ENCODE measurements at places on chromosomes 5 and 9.

DNA sequence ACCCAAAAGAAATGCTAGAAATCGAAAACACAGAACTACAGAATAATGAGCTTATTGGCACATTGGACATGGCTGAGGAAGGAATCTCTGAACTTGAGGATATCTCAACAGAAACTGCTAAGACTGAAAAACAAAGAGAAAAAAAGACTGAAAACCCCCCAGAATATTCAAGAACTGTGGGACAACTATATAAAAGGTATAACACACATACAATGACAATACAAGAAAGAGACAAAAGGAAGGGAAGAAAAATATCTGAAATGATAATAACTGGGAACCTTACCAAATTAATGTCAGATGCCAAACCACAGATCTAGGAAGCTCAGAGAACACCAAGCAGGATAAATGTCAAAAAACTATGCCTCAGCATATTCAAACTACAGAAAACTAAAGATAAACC is 68.6 kb upstream of the TNPO1 start:
- DNase-seq: no peak

DNA sequence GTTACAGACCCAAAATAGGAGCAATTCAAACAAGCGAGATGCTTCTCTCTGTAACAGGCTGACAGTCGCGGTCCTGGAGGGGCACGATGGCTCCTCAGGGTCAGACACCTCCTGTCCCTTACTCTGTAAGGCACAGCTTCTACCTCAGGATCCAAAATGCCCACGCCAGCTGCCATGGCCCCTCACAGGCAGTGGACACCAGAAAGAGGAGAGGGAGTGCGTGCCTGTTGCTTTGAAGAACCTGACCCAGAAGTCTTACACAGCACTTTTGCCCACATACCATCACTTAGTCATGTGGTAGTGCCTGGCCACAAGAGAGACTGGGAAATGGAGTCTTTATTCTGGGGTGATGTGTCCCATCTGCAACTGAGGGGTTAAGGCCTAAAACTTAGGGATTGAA is 11.6 kb upstream of the ABL1 start:
- no peak for DNase-seq

DNA sequence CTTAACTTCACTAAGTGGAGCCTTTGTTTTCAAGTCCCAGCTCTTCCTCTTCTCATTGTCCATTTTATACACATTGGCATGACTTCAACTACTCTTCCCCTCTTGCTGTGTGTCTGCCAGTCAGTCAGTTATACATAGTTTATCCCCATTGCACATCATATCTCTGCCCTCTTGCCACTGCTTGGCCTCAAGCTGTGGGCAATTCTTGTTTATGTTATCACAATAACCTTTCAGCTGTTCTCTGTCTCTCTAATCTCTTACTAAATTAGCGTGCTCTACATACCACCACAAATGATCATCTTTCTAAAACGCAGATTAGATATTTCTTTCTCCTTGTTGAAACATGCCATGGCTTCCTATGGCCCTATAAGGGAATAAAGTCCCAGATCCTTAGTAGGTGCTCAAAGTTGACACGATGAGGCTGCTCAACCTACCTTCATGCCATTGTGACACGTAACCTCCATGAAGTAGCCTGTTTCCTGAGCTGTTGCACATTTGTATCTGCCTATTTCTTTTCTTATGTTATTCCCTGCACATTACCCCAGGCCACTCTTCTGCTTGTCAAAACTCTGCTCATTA is 239.3 kb downstream of the GAS1 start:
- DNase-seq: no peak

GRCh38 chr5:68499987-68500386 is 284.4 kb downstream of the PIK3R1 start:
- no peak for DNase-seq

DNA sequence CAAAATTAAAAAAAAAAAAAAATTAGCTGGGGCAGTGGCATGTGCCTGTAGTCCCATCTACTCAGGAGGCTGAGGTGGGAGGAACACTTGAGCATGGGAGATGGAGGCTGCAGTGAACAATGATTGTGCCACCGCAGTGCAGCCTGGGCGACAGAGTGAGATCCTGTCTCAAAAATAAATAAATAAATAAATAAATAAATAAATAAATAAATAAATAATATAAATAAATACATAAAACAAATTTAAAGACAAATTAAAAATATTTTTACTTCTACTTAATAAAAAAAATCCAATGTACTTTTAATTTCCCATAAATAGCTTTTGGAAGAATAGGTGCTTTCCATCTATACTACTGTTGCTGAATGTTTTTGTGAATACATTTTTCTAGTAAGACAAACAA is 598.4 kb upstream of the EDIL3 start:
- DNase-seq: no peak

- no peak for DNase-seq
Measured at GRCh38 chr9:93223260-93224180, 39.6 kb downstream of the WNK2 start.

- DNase-seq: peak; percentile 36
Measured at GRCh38 chr9:306907-307306, 92.2 kb downstream of the DOCK8 start.

DNA sequence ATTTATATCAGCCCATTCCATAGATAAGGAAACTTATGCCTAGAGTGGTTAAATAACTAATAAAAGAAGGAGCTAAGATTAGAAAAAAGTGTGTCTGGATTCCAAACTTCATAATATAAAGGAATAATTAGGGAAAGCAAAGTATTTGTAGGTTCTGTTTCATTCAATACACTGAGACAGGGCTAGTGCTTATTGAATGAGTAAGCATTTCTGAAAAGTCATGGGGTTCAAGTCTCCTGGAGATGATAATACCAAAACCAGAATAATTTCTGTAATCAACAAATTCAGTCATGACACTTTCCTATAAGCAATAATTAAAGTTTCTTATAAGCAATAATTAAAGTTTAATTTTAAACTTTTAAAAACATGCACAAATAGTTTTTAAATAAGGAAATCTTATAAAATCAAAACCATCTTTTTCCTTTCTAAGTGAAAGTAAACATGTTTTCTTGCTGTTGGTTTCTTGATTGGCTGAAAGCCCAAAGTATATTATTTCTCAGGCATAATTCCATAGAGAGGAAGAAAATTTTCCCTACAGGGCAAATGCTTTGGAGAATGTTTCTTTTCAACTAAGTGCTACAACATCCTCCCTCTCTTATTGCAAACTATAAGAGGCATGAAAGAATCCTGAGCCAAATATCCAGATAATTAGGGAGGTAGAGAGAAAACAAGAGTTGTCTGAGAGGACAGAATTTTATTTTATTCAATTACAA is 510.2 kb downstream of the PRELID2 start:
- no peak for DNase-seq

DNA sequence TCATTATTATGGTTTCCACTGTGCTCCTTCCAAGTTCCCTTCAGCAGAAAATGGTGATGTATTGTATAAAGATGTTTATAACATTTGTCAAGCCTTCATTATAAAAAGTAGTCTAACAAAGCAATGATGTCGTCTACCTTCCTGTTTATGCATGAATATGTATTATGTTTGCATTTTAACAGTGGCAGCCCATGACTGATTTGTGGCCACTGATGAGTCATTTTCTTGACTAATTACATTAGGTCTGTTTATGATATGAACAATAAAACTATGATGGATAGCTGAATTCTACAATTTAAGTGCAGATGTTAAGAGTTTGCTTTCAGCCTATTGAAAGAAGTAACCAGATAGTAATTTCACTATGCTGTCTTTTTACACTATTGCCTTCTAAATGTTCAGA is 75.4 kb upstream of the ADAMTS19 start:
- DNase-seq: no peak

DNA sequence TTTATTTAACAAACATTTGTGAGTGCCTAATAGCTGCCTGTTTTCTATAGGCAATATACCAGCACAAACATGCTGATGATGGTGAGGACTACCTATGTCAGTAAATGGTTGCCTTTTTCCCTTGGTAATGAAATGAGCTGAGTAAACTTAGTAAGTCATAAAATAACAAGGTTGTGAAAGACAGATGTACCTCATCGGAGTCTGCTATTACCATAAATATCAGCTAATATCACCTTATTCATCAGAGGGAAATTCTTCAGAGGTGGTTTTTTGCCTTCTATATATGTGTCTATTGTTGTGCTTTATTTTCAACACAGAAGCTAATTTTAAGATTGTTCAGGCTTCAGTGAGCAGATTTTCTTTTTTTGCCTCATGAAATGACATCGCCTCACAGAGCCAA is 1040.5 kb downstream of the DTWD2 start:
- no peak for DNase-seq

DNA sequence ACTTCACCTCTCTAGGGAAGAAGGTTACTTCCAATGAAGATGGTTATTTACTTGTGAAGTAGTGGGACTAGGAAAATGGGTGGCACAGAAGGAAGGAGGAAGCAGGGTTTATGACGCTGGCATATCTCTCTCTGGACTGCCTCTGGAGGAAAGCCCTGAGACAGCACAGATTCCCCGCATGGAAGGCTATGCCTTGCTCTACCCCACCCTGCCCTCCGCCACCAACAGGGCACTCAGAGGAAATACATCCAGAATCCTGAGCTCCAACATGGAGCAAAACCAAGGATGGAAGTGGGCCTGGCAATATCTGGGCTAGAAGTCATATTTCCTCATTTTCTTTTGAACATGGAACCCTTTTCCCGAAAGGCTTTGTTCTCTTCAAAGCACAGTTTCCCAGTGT is 346.9 kb downstream of the ZSWIM6 start:
- DNase-seq: no peak

GRCh38 chr5:131394128-131394527 is 130.3 kb downstream of the CDC42SE2 start:
- peak; percentile 61 for DNase-seq

DNA sequence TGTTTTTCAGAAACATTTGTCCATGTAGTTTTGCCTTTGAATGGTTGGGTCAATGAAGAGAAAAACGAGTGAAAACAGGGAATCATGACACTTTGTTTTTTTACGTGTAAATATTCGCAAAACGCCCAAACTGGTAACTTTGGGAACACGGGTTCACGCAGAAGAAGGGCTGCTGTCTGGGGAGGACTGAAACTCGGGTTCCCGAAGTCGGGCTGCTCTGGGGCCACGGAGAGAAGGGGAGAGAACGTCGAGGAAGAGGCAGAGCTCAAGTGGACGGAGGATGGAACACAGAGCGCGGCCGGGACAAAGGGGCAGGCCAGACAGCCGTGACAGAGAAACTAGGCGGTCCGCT is 478 bp upstream of the SETD9 start:
- DNase-seq: no peak

- DNase-seq: no peak
Measured at GRCh38 chr9:103304797-103305196, 309.7 kb downstream of the CYLC2 start.

- peak; percentile 33 for DNase-seq
Measured at GRCh38 chr5:77143998-77144836, 57.1 kb upstream of the ZBED3 start.

DNA sequence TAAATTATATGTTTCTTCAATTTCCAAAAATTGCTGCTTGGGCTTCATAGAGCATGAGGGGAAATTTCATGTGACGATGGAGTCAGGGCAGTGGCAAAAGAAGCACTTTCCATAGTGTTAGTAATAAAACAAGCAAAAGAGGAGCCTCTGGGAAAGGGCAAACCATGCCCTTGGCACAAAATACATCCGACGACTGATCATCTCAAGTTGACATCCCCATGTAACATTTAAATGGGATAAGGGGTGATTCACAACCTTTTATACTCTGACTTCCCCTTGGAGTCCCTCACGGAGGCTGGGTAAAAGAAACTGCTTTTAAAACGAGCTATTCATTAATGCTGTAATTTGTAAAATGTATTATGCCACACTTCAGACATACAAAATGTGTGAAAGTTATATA is 161.4 kb upstream of the DMRT1 start:
- no peak for DNase-seq

DNA sequence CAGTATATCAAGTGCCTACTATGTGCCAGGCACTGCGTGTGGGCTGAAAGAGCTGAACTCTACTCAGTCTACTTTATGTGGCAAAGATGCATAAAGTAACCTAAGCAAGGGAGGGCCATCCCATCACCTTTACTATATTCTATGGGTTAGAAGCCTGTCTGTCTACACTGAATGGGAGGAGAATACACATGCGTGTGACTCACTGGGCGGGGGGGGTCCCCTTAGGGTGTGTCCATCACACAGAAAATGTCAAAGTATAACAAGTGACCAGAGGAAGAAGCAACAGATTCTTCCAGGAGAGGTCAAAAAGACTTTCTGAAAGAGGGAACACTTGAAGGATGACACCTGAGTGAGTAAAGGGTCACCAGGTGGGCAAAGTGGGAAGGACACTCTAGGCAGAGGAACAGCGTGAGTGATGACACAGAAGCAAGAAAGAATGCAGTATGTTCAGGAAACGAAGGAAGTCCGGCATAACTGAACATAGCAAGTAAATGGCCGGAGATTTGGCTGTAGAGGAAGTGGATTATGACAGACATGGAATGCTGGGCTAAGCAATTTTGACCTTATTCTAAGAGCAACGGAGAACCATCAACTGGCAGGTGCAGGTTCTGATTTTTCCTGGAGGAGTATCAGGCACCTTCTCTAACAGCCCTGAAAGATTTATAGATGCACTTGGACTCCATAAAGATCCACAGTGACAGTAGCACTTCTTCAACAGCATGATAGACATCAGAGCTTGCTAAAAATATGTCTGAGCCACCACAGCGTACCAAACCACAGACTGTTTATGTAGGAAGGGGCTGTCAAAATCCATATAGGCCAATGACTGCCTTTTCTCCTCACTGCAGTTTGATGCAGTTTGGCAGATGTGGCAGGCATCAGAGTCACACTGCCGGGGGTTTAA is 8.0 kb upstream of the WHRN start:
- DNase-seq: no peak

GRCh38 chr5:37121027-37121426 is 128.1 kb downstream of the CPLANE1 start:
- no peak for DNase-seq

GRCh38 chr5:53090229-53090628 is 19.3 kb downstream of the MOCS2 start:
- no peak for DNase-seq

DNA sequence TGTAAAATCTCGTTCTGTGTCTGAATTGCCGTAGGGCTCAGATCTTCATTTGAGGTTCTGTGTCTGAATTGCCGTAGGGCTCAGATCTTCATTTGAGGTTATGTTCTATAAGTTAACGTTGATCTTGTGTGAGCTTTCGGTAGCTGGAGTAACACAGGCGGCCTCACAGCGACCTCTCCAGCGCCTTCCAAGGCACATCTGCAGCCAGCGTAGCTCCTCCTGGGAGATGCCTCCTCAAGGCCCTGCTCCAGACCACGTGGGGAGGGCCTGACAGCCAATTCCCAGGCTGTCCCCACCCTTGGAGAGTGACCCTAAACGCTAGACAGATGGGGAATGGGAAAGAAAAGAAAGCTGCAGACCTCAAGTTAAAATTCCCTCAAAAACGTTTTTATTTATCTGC is 8.7 kb upstream of the AHRR start:
- no peak for DNase-seq

- no peak for DNase-seq
Measured at GRCh38 chr5:13865312-13865711, 79.2 kb downstream of the DNAH5 start.
